ENCODE measurements at places on chromosomes 4 and X.

GRCh38 chr4:139214039-139214534, 37.1 kb upstream of the ELF2 start:
- no peak for DNase-seq

DNA sequence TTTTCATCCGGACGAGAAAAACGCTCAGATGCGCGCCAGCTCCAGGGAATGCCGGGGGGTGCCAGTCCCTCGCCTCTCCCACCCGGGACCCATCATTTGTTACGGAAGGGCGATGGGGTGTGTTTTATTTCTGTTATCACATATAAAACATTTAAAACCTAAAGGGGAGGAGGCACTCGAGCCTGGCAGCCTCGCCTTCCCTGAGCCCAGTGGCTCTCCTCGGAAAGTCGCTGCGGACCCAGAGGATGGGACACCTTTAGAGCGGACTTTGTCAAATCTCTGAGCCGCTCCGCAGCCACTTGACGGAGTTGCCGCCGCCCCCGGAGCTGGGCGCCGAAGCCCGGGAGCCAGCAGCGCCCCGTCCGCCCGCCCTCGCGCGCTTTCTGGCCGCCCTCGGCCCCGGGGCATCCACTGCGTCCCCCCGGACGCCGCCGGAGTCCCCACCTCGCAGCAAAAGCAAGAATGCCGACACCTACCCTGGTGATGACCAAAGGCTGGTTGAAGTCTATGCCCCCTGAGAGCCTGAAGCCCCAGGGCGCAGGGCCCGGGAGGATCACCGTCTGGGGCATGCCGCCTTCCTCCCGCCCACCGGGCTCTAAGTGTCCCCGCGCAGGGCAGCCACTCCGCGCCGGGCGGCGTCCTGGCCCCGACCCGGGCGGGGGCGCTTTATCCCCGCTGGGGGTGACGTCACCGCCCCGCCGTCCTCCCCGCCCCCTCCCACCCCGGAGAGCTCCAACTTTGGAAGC, at the start of gene PDLIM3:
Gene PDLIM3, minus strand, starts transcription at position 642 of the 746 bp plus-strand sequence. Its CDS starts 73 bp downstream, at position 569.
- DNase-seq, result peak; percentile 64

DNA sequence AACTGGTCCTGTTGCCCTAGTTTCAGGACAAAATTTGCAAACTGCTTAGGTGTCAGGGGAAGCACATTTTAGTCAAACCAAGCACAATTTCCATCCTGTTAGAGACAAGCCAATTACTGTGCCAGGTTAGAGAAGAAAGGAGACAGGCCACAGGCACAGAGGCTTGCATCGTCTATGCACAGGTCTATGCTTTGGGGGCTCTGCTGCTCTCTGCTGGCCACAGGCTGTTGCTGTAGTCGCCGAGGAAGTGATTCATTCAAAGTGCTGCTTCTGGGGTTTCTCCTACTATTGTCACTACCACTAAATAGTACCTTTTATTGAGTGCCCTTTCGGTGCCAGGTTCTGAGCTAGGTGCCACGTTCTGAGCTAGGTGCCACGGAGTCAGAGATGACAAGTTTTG, 45.5 kb downstream of the VGLL1 start:
- DNase-seq, result peak; percentile 5

GRCh38 chrX:55279832-55280231, 15.1 kb upstream of the PAGE3 start:
- no peak for DNase-seq

DNA sequence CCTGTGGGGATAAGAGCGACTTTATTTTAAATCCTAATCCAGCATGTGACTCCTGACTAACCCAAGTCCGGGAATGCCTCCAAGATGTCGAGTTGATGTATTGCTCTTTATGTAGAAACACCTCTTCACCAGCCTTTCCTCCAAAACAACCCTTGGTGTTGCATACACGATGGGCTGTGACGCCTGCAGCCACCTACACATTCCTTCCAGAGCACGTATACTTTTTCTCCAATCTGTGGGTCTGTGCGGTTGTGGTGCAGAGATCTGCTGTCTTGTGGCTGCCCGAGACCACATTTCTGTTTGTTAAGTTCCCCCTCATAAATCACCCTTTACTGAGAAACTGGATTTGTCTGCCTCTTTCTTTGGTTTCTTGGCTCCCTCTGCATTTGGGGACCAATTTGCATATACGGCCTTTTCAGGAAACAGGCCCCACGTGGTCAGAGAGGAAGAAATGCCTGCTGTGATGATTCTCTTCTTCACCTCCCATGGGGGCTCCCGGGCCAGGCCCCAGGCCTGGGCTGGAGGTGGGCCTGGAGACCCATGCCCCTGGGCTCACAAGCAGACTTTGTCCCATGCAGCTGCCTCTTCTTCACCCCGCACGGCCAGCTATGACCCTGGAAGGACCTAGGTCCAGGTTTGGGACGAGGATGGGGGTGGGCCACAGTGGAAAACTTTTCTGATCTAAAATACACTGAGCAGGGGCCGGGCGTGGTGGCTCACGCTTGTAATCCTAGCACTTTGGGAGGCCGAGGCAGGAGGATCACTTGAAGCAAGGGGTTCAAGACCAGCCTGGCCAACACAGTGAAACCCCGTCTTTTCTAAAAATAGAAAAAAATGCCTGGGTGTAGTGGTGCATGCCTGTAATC, 21.4 kb upstream of the AFAP1 start:
- peak; percentile 91 for DNase-seq

- DNase-seq, result no peak
These were observed 317.1 kb upstream of the FTHL17 start for GRCh38 chrX:31388946-31389345.

- no peak for DNase-seq
These were observed 11.6 kb downstream of the IRF2 start for GRCh38 chr4:184462724-184463123.

DNA sequence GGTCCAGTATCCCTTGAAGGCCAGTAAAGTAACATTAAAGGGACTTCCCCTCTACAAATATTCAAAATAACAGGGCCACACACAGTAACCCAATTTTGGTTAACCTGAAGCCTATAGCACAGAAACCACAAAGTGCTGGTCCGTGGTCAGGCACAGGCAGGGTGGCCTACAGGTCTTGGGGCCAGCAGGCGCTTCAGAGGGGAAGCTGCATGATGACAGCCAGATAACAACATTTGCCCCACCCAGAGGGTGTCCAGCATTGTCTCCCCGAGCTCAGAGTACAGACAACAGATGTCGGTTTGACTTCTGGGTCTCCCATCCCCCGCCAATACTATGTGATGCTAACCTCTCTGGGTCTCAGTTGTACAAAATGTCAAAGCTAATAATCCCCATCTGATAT, 51.1 kb downstream of the SH3KBP1 start:
- DNase-seq, result no peak

GRCh38 chrX:100643956-100644860, at the start of gene SRPX2:
SRPX2 (plus strand) TSS chrX:100644199; CDS start chrX:100646323, 2,124 bp downstream.
- DNase-seq, result peak; percentile 14

DNA sequence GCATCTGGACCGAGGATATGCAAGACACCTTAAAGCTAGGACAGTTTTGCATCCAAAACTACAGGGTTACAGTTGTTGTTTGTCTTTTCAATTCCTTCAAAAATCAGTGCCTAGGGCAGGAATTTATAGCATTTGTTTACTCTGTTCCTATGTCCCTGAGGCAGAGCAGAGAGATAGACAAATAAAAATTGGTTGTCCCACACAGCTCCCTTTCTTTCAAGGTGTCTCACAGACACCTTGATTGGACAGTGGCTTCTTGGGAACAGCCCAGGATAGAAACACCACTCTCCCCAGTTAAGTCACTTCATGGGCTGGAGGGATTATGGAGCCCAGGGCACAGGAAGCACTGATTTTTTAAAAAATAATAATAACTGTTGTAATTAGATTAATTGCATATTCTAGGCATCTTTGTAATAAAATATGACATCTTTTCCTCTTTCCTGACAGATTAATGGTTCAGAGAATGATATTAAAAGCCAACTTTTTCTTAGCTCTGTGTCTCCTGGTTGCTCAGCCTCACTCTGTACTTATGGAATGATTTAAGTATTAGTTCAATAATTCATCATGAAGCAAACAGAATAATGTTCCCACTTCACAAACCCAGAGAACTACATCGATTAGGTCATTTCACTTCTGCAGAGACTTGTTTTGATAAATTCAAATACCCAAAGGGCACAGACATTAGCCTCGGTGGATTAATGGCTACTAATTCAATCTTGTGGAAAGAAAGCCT, 8.2 kb downstream of the MAGEB17 start:
- DNase-seq, result no peak

GRCh38 chr4:143701365-143701764, 890 bp upstream of the FREM3 start:
- no peak for DNase-seq

- DNase-seq, result peak; percentile 45
These were observed 70.0 kb upstream of the TSPAN5 start for GRCh38 chr4:98728433-98728832.

DNA sequence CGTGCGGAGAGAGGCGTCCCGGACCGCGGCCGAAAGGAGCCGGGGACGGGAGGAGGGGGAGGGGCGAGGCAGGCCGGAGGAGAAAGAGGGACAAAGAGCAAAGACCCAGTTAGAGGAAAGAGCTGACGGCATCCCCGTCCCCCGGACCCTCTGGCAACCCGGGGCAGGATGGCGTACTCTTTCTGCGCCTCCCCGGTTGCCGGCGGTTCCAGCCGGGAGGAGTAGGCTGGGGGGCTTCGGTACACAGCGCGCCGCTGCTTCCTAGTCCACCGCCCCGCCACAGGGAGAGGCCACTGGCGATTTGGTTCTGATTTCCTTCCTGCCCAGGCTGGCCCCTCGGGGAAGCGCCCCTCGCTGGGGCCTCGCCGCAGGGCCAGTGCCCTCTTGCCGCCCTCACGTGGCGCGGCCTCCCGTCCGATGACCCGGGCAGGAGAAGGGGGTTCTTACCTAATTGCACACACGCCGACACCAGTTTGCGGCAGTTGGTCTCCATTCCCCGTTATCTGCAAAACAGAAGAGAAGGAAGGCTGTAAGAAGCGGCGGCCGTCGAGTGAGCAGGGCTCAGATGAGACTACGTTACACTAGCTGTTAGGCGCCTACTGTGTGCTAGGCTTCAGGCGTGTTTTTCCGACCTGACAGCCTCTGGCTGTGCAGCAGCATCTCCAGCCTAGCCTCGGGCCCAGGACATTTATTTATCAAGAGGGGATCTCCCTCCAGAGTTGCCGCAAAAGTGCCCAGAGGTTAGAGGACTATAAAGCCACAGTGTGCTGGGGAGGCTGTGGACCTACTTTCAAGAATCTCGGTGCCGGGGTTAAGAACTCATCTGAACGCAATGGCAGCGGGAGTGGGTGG, 9.9 kb upstream of the PITX2 start:
- DNase-seq, result no peak

DNA sequence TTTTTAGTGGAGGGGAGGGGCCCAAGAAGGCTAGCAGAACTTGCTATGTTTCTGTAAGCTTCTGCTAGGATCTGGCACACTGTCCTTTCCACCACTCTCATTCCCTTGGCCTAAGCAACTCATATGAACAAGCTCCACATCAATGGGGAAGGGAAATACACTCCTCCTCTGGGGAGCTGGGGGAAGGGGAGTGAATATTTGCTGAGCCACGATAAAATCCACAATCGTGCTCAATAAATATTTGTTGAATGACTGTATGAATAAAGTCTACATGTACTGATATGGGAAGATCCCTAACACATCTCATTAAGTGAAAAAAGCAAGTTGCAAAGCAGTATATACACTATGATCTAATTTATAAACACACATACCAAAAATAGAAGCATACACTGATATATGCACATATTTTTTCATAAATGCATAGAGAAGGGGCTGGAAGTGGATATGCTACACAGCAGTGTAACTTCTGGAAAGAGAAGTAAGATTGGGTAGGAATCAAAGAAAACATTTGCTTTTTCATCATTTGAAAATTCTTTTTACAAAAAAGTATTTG, 95.8 kb upstream of the EFHC2 start:
- DNase-seq, result no peak

GRCh38 chrX:143615851-143616250, 20.1 kb downstream of the SLITRK4 start:
- DNase-seq, result no peak

- DNase-seq, result no peak
These were observed 452.2 kb downstream of the PCDH11X start for GRCh38 chrX:92231391-92231790.

GRCh38 chr4:31185014-31185585, 464.9 kb downstream of the PCDH7 start:
- DNase-seq, result no peak

DNA sequence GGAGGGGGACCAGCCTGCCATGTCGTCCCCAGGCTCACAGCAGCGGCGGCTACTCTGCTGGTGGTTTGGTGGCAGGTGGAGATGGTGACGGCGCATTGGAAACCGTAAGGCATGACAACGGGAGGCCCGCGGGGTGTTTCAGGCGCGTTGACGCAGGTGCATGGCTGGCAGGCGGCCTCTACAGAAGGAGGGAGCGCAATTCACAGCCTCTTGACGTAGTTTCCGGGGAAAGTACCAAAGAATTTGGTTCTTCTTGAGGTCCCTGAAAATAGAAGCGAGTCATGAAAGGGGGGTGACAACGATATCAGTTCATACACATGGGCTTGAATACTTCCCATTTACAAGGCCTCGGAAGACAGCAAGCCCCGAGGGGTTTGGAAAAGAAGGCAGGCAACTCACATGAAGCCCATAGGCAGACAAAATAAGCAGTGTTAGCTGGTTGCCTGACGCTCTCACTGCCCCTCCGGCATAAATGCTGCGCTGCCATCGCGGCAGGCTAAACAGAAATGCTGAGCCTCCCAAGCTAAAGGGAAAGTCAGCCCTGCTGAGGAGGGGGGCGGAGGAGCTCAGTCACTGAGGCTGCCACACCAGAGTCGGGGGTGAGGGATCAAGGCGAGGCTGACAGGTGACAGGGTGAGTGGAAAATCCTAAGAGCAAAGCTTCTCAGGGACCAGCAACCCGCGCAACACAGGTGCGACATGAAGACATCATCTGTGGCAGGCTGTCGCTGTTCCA, 52.3 kb upstream of the PDLIM3 start:
- DNase-seq, result no peak

GRCh38 chrX:19673375-19674040, 158.2 kb upstream of the MAP3K15 start:
- DNase-seq, result peak; percentile 64

GRCh38 chrX:41381685-41382084, 47.7 kb downstream of the DDX3X start:
- DNase-seq, result peak; percentile 77

GRCh38 chr4:167020410-167020809, 213.9 kb downstream of the SPOCK3 start:
- no peak for DNase-seq

GRCh38 chr4:124530464-124531077, 182.0 kb downstream of the ANKRD50 start:
- no peak for DNase-seq

GRCh38 chr4:83413676-83414075, 41.9 kb downstream of the HELQ start:
- no peak for DNase-seq

Measured in HTR-8/SVneo (cell line).